ENCODE measurements at places on chromosomes 16 and 17. TPM values are rescaled to one million over a fixed set of nuclear protein-coding genes. Genes with fewer than 3 reads are reported as not detected.

DNA sequence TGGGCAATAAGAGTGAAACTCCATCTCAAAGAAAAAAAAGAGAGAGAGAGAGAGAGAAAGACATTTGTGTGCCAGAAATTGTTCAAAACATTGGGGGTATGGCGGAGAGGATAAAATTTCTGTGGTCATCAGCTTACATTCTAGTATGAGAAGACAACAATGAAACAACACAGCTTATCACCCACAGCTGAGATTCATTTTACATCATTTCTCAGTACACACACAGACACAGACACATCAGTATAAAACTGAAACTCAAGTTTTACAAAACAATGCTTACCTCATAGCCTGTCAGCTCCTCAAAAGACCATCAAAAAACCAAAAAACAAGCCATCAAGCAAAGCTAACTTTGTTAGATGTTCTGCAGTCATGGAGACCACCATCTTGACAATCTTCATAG lies 31.4 kb upstream of the CNEP1R1 start:
- DNase-seq: no peak

DNA sequence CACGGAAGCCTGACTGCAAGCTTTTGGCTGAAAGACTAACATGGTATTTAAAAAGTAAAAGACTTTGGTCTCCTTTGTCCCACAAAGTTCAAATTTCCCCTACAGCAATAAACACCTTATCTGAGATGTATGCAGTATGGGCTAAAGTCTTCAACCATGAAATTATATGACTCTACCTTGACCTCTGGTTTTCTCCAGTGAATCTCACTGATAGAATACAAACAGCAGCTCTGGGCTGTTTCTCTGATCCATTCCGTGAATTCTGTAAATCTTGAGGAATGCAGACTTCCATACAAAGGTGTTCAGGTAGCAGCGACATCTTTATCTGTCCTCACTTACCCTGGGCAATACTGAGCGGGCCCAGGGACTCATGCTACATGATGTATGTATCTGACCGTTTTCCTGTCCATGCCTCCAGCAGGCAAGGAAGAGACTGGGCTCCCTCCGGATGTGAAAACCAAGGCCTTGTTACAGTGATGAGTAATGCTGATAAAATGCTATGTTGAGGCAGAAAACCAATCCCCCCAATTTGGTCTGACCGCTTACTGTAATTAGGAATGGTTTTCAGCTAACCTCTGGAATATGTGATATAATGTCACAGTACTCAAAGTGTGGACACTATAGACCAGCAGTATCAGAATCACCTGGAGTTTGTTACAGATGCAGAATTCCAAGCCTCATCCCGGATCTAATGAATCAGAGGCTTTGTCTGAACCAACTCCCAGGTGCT lies 589.8 kb downstream of the HS3ST4 start:
- no peak for DNase-seq

GRCh38 chr17:49549691-49550678 lies 25.7 kb upstream of the NXPH3 start:
- DNase-seq: no peak

DNA sequence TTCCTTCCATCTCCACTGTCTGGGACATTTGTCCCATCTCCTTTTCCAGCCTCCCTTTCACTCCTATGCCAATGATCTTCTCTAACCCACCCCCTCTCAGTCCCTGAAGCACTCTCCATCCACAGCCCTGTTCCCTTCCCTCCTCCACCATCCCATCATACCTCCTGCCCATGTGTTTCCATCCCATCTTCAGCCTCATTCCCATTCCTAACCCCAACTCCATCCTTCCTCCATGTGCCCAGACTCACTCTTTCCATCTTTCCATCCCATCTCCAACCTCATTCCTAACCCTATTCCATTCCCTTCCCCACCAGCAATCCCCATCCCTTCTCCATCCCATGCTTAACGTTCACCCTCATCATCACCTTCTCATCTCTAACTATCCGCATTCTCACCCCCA lies 4.3 kb downstream of the IL27 start:
- no peak for DNase-seq

The DNAH17 gene
- total RNA-seq: 0.24 TPM

The SPNS2 gene
- total RNA-seq: 14.8 TPM

The TMC8 gene
- total RNA-seq: 5.3 TPM

- DNase-seq: no peak
Observed at GRCh38 chr16:22912654-22913053, 98.7 kb downstream of the HS3ST2 start.

DNA sequence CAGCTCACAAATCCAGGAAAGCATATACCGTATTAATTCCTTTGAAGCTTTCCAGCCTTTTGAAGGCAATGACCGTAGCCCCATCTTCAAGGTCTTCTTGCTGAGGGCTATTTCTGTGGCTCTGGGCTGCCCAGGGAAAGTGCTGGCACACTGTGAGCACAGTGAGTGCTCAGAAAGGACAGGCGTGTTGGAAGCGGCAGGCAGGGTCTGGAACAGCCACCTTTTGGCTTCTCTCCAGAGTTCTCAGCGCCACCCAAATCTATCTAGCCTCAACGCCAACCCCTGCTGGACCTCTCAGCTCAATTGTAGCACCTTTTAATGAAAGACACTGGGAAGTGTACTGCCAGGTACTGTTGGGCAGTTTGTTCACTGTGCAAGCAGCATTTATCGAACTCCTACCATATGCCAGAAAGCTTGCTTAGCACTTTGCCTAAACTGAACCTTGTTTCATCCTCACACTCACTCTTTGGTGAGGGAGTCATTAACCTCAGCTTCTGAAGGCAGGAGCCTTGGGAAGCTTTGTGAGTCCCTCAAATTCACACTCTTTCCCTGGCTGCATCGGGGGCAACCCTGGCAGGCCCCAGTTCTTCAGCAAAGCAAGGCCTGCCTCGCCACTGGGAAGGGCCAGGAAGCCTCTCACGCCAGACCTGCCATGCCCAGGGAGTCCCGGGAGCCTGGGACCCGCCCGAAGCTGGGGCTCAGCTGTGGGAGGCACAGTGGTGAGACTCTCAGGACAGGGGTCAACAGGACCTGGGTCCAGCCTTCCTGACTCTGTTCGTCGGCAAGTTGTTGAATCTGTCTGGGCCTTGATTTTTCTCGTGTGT lies 13.5 kb upstream of the CIBAR2 start:
- no peak for DNase-seq

- peak; percentile 65 for DNase-seq
Observed at GRCh38 chr16:11407047-11407982, 62.1 kb downstream of the RMI2 start.

DNA sequence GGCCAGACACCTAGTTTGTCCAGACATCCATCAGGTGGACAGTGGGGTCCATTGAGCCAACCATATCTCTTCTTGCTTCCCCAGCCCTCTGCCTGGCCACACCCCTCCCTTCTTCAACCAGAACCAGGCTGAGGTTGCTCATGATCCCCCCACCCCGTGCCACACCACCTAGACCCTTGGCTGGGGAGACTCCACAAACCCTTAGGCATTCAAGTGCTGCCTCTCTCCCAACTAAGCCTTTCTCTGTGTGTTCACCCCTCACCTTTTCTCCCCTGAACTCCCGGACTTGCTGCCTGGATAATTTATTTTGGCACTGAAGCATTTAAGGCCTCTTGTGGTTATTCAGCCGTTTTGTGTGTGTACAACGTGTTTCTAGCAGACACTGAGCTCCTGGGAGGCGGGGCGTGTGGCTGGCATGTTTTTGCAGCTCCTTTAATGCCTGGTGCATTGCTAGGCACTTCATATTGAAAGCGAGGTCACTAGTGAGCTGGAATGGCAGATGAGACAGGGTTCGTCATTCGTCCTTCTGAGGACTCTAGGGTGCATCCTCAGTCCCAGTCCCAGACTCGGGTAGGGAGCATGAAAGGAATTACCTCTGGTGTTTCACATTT lies 28.7 kb downstream of the CACNA1G start:
- no peak for DNase-seq

The C16orf46 gene
- total RNA-seq: 1.2 TPM

GRCh38 chr17:76722279-76722678 lies 4.1 kb downstream of the JMJD6 start:
- no peak for DNase-seq

Measured in omental fat pad (tissue), 4 donors.